ENCODE measurements at places on chromosomes 4 and X. TPM values are rescaled to one million over a fixed set of nuclear protein-coding genes. Genes with fewer than 3 reads are reported as not detected.

TRAPPC11 gene
- polyA plus RNA-seq, result 7.0 TPM

RTL5 gene
- polyA plus RNA-seq, result 38.0 TPM

LRAT gene
- polyA plus RNA-seq, result 0.32 TPM

NDP gene
- 8.7 TPM for polyA plus RNA-seq

MAGED4B gene
- 138 TPM for polyA plus RNA-seq

PTPN13 gene
- polyA plus RNA-seq, result 5.0 TPM

CXCL5 gene
- not detected for polyA plus RNA-seq

MMAA gene
- 1.5 TPM for polyA plus RNA-seq

ALPK1 gene
- 0.85 TPM for polyA plus RNA-seq

CDX4 gene
- not detected for polyA plus RNA-seq

IGFBP7 gene
- 176 TPM for polyA plus RNA-seq

TENT5D gene
- polyA plus RNA-seq, result not detected

ARSD gene
- polyA plus RNA-seq, result 27.3 TPM

NCAPG gene
- 14.5 TPM for polyA plus RNA-seq

TMEM185A gene
- polyA plus RNA-seq, result 32.3 TPM

IL21 gene
- not detected for polyA plus RNA-seq

P2RY4 gene
- polyA plus RNA-seq, result not detected

TBC1D8B gene
- polyA plus RNA-seq, result 0.08 TPM

SASH3 gene
- polyA plus RNA-seq, result 2.0 TPM
